ENCODE measurements at places on chromosomes 4 and X. TPM values are rescaled to one million over a fixed set of nuclear protein-coding genes. Genes with fewer than 3 reads are reported as not detected.

DCAF12L2 gene
- not detected for total RNA-seq

P2RY8 gene
- 142 TPM for total RNA-seq

SLC16A2 gene
- total RNA-seq, result not detected

FHDC1 gene
- 0.57 TPM for total RNA-seq

AREG gene
- total RNA-seq, result 4.6 TPM

QRFPR gene
- not detected for total RNA-seq

ZMYM3 gene
- total RNA-seq, result 40.0 TPM

ACOT9 gene
- total RNA-seq, result 33.6 TPM

DMP1 gene
- not detected for total RNA-seq

CENPI gene
- total RNA-seq, result 1.9 TPM

TLR10 gene
- 51.5 TPM for total RNA-seq

Data from B cell (primary cell).